ENCODE measurements at places on chromosomes 4 and X.
A peak's percentile ranks its signal among the peaks of the same experiment; 100 is the strongest.

- DNase-seq, result no peak
These were observed 35.2 kb downstream of the ARL9 start for GRCh38 chr4:56540826-56541225.

DNA sequence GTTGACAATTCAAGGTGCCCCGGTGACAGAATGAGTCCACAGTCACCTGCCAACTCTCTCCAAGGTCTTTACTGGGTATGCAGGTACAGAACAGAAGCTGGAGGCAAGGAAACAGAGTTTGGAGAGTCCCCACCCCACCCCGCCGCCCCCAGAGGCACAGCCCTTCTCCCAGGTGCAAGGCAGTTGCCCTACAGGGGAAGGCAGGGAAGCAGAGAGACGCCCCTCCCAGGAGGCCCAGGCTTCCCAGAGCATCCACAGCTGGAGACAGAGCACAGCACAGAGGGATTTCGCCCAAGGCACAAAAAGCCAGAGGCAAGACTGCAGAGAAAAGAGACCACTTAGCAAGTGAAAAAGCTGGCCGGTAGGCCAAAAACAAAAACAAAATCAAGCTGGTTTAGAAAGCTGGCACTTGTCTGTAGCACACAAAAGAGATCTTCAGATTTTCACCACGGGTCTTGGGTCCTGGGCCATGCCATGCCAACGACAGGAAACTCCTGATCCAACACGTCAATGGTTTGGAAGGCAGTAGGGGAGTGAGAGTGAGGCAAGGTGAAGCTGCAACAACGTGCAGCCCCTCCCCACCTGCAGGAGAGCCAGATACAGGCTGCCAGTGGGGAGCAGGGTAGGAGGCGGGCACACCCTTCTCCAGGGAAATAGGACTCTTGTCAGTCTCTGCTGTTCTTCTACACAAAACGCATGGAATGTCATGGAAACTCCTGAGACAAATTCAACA is 113.3 kb downstream of the AFAP1 start:
- peak; percentile 65 for DNase-seq

DNA sequence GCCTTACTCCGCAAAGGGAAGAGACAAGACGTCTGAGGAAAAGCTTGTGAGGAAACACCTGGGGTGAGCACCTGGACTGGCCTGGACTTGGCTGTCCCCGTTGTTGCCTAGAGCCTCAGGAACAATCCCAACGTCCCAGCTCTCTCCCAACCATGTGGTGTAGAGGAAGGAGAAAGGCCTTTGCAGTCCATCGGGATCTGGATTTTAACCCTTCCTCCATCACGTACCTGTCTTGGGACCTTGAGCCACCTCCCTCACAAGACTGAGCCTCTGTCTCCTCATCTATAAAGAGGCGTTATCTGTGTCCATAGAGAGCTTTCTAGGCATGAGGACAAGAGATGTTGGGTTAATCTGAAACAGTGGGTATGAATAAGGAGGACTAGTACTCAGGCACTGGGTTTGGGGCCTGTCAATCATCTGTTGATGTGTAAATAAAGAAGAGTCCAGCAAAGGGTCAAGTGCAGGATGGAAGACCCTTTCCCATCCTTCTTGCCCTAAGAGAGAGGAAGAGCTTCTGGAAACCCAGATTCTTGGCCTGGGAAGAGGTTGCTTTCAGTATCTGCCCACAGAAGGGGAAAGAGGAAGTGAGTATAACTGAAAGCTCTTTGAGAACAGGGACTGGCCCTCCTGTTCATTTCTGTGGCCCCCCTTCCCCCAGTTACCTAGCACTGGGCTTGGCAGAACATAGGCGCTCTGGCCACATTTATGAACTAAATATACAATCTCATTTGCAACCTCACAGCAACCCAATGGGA is 137.1 kb downstream of the PJA1 start:
- DNase-seq, result no peak

DNA sequence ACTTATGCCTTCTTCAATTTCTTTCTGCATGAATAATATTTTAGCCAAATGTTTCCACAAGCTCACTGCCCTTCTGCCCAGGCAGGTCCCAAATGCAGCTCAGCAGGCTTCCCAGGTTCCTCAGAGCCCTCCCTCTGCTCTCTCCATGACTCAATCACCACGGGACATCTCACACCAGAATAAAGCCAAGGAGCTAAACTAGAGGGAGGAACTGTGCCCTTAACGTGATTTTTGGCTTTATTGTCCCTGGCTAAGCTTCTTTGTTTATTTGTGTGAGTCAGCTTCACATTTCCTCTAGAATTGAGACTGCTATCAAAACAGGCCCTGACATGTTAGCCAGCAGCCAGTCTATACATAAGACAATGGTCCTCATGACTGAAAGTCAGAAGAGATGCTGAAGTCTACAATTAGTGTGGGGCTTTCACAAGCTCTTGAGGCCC is 186.4 kb upstream of the GALNT7 start:
- no peak for DNase-seq

DNA sequence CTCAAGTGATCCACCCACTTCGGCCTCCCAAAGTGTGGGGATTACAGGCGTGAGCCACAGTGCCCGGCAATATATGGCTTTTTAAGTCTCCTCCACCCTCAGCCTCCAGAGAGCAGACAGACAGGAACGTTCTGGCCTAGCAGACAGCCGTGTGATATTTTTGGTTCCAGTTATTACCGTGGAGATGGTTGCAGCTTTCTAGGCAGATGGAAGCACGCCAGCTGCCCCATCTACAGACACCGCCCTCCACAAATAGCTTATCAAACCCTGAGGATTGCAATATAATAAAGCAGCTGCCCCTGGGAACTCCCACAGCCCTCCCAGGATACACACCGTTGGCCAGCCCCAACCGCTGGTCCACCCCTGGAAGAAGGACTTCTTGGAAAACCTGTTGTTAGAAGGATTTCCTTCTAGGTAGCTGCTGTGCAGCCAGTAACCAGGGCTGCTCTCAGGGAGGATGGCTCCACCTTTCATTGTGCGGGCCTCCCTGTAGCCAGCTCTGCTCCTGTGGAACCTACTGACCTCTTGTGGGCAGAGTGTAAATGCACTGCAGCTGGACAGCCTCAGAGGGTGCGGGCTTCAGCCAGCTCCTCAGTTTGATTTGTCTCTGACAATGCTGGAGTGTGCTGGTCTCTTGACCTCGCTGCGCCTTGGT is 44.0 kb downstream of the SLC25A5 start:
- DNase-seq, result no peak

- no peak for DNase-seq
These were observed 5.1 kb upstream of the PJA1 start for GRCh38 chrX:69170319-69170718.

- DNase-seq, result no peak
These were observed 127.6 kb upstream of the HHIP start for GRCh38 chr4:144518181-144518895.

DNA sequence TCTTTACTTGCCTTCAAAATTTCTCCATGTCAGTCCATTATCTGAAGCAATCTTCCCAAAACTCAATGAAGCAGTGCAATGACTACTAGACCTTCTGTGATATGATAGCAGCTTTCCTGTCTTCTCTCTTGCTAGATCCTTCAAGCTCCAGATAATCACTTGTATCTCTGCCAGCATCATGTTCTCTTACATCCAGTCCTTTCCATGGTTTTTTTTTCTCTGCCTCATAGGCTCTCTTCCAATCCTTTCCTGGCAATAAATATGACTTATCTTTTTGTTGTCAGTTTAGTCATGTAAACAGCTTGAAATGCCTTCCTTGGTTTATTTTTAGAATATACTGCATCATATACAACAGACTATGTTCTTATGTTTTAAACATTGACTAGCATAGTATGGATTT is 193.5 kb downstream of the CFAP299 start:
- DNase-seq, result no peak

DNA sequence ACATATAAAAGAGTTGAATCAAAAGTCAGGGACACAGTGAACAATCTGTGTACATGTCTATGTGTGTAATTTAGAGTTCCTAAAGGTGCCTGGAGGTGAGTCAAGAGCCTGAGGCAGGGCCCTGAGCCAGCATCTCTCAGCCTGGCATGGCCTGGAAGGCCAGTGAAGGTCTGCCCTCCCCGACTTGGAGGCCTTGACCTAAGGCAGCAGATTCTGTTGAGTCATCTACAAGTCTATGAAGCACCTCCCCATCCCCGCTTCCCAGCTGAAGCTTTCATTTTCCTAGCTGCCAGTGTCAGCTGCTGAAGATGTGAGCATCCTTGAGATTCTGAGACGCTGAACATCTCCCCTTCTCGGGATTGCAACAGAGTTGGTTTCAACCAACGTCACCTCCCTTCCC is 583.9 kb downstream of the BCOR start:
- DNase-seq, result no peak

GRCh38 chrX:10582945-10583344 is 37.4 kb downstream of the MID1 start:
- DNase-seq, result no peak

DNA sequence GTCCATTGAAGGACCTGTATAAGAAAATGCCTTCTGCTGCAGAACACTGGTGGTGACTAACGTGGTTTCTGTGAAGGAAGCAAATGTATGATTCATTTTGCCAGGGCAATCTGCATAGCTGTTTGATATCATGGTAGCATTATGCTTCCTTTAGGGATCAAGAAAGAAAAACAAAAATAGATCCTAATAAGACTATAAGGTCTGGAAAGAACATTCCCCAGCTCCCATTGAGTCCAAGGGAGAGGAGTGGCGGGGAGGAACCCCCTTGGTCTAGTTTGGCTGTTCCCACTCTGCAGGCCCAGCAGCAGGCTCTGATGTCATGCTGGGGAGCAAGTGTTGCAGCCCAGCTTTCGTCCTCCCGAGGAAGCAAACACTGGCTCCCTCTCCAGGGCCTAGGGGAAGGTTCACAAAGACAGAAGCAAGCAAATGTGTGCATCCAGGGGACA is 154.5 kb upstream of the GALNT7 start:
- no peak for DNase-seq

GRCh38 chr4:100848841-100849240 is 331.0 kb upstream of the EMCN start:
- DNase-seq, result no peak

DNA sequence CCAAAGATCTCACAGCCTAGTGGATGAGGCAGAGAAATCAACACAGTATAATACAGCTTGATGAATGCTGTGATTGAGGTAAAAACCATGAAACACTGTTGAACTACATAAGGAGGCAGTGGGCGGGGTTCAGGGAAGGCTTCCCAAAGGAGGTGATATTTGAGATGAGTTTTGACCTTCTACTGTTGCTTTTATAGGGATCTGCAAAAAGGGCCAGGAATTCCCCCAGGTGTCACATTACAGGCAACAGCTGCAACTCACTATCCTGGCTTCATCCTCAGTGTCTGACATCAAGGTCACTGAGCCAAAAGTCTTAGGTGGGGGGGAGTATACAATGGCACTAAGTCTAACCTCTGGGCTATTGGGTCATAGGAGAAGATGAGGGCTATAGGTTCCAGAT is 185.7 kb upstream of the NRK start:
- no peak for DNase-seq

- DNase-seq, result no peak
These were observed 66.6 kb upstream of the NAF1 start for GRCh38 chr4:163233321-163233720.

DNA sequence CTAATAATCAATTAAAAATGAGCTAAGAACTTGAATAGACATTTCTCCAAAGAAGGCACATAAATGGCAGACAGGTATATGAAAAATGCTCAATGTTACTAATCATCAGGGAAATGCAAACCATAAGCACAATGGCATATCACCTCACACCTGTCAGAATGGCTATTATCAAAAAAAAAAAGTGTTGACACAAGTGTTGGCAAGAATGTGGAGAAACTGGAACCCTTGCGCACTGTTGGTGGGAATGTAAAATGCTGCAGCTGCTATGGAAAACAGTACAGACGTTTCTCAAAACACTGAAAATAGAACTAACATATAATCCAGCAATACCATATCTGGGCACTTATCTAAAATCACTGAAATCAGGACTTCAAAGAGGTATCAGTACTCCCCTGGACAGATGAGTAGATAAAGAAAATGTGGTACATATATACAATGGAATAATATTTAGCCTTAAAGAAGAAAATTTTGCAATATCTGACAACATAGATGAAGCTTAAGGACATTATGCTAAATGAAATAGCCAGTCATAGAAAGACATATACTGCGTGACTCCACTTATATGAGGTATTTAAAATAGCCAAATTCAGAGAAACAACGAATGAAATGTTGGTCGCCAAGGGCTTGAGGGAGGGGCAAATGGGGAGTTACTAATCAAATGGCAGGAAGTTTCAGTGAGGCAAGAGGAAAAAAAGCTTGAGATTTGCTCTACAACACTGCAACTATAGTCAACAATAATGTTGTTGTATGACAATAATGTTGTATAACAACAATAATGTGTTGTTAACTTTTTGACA is 175.5 kb downstream of the WDFY3 start:
- no peak for DNase-seq

- DNase-seq, result no peak
These were observed 102.1 kb upstream of the EDNRA start for GRCh38 chr4:147378780-147379179.

- DNase-seq, result no peak
These were observed 380.7 kb upstream of the CPXCR1 start for GRCh38 chrX:88366314-88366713.

- DNase-seq, result no peak
These were observed 74.7 kb downstream of the PAQR3 start for GRCh38 chr4:78864405-78865024.

DNA sequence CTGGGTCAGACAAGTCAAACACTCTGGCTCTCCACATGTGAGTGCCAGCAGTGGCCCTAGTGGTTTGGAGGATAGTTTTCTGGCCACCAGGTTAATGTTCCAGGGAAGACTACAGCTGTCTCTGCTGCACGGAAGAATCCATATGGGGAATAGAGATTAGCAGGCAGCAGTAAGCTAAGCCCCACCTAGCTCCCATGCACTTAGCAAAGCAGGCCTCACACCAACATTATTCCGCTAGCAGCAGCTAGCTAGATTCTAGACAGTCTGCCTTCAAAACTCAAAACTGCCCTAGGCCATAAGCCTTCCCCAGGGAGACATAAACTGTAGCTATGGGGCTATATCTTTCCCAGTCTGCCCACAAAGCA is 203.4 kb downstream of the CHIC1 start:
- no peak for DNase-seq

DNA sequence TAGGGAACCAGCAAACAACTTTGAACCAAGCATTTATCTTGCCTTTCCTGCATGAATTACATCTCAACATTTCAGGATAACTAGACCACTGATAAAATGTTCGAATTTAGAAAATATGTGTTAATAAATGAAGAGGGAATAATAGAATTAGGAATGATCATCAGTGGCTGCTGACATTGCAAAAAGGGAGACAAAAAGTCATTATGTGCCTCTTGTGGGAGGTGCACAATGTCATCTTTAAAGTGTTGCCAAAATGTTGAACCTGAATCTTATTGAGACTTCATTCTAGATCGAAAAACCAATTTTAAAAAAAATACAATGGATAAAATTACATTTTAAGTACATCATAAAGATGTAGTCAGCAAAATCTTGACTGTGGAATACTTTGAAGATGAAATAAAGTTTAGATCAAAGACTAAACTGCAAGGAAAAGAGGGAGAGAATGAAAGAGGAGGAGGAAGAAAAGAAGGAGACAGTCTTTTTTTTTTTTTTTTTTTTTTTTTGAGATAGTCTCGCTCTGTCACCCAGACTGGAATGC is 299.3 kb downstream of the FBXW7 start:
- DNase-seq, result no peak

- no peak for DNase-seq
These were observed 1157.9 kb upstream of the ADGRL3 start for GRCh38 chr4:60042231-60042652.
